ENCODE measurements at places on chromosomes 7 and 10.

- no peak for DNase-seq
Observed at GRCh38 chr10:35463878-35464277, 127.6 kb downstream of the CCNY start.

DNA sequence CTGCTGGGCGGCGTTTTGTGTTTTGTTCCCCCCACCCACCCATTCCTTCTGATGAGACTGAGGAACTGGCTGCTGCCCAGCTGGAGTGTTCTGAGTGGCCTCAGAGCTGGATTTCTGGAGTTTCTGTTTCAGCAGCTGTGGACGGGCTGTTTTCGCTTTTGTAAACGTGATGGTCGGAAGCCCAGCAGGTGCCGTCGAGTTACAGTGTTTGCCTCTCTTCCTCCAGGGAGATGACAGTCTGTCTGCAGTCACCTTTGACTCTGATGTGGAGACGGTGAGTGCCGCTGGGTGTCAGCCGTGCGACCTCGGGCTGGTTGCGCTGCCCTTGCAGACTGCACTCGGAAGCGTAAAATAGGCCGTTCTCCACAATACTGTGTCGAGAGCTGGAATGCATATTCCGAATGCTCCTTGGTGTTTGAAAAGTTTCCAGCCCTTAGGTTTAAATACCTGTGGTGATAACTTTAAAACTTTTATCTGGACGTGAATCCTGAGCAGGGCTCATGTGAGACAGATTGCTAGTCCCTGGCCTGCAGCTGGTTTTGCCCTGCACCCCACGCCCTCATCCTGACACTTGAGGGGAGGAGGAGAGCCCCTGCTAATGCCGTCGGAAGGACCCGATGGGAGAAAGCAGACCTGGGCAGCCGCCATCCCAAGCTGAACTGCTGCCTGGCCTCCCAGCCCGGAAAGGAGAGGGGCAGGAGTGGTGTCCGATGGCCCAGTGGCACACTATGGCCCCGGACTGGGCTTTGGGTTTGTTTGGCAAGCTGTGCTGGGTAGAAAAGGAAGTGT lies 8.3 kb downstream of the IQCE start:
- DNase-seq, result no peak

- no peak for DNase-seq
Observed at GRCh38 chr7:38746438-38746837, 115.3 kb upstream of the AMPH start.

DNA sequence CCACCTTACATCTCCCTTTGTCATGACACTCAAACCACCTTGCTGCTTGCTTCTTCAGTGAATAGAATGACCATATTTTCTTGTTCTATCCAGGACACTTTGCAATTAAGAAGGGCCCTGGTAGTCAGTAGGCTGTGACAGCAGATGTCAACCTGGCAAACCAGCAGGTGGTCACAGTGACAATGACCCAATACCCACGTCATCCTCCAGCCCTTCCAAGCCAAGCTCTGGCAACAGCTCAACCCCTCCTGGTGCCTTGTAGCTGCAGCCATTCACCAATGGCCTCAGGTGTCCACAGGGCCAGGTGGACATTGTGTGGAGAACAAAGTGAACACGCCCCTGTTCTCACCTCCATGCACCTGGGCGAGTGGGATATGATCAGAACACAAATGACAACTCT lies 87.6 kb upstream of the MACROH2A2 start:
- DNase-seq, result no peak

DNA sequence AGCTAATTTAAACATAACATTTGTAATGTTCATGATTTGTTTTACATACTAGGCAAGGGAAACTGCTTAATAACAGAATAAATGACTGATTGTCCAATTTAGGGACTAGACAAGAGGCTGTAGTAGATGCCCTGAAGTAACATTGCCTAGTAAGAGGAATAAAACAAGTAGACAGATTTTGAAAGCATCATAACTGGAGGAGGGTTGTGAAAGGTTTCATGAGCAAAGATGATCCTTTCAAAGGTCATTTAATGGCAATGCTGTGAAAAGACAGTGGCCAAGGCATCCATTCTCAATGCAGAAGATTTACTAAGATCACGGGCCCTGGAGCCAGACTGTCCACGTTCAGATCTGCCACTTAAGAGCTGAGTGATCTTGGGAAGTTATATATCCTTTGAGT lies 44.8 kb upstream of the HHEX start:
- no peak for DNase-seq

GRCh38 chr7:142867097-142867378 lies 12.2 kb downstream of the EPHB6 start:
- no peak for DNase-seq

DNA sequence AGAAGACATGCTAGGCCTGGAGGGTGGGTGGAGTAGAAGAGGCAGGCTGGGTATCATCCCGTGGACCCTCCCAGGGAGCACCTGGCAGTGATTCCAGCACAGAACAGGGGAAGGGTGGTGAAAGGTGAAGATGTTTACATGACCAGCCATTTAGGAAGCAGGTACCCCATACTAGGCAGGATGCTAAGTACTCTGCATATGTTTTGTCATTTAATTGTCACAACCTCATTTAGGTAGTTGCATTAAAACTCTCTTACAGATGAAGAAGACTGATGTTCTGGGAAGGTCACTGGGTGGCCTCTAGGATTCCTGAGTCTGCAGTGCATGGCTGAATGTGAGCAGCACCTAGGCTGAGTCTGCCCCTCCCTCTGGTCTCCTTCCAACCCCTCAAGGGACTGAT lies 15.2 kb downstream of the ITPRIP start:
- no peak for DNase-seq

GRCh38 chr10:24153031-24153430 lies 55.9 kb upstream of the KIAA1217 start:
- no peak for DNase-seq
